ENCODE measurements at places on chromosomes 6 and 20.

DNA sequence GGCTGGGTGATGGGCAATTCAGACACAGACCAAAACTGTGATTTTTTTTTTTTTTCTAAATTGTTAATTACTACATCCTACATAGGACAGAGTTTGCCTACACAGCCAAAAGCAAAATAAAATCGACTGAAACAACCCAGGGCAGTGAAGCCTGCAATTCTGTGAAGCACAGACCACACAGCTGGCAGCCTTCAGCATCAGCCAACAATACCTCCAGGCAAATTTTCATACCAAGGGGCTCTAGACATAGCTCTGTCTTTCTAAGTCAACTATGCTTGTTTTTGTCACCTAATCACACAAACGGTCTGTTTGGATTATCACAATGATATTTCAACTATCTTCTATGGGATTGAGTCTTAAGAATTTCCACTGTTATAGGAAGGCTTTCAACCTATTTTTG is 17.6 kb downstream of the RMND1 start:
- no peak for DNase-seq

DNA sequence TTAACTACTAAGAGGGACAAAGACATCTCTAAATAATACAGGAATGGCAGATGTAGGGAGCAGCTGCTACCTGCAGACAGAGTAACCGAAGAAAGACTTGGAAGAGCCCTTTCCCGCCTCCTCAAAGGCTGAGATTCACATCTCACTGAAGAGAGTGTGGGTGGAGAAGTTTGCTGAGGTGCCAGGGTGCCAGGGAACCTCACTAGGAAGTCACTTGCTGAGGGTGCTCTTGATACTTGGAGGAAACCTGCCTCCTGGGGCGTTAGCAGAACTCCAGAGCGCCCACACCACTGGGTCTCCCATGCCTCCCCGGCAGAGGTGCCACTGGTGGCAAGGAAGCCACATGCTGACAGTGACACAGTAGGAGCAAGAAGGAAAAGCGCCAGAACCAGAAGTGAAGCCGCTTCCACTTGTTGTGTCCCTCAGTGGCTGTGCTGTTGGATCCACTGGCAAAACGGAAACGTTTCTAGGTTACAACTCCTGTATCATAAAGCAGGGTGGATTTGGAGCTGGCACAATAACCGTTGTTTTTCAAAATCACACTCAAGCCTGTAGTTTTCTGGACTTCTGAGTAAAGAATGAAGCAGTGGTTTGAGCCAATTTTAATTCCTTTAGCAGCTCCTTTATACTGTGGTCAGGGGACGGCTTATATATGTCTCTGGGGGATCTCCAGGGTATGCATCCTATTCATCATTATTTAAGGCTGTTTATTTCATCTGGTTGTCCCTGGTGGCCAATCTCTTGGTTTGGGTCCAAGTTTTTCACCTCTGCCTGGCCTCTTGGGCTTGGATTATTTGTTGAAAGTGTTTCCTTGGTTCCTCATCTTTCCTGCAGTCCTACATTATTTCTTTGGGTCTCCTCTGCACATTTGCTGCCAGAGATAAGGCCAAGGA is 64.5 kb downstream of the CDC5L start:
- DNase-seq: no peak

- no peak for DNase-seq
These were observed 129.5 kb downstream of the ASCC3 start for GRCh38 chr6:100751590-100751989.

GRCh38 chr20:56247954-56248782 is at the start of gene MC3R:
TSS of gene MC3R (plus strand) at chr20:56248732. CDS start at chr20:56248844, 112 bp downstream.
- DNase-seq: no peak

DNA sequence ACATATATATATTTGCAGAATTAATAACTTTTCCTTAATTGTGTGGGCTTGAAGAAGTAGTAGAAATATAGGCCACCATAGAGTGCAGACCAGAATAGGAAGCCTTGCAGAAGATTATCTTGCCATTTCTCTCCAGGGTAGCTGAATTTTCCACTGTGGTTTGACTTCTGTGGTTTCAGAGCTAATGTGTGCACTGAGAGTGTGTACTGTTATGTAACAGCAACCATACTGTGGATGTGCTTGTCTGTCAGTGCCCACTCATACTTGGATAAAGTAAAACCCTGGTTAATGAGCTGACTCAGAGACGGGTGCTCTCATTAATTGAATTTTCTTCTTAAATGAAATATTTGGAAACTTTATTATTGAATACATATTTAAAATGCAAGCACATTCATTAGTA is 57.2 kb downstream of the CEP43 start:
- no peak for DNase-seq

All from omental fat pad (tissue), 4 donors.